ENCODE measurements at places on chromosomes 5 and 9. TPM values are rescaled to one million over a fixed set of nuclear protein-coding genes. Genes with fewer than 3 reads are reported as not detected.
A peak's percentile ranks its signal among the peaks of the same experiment; 100 is the strongest.

DNA sequence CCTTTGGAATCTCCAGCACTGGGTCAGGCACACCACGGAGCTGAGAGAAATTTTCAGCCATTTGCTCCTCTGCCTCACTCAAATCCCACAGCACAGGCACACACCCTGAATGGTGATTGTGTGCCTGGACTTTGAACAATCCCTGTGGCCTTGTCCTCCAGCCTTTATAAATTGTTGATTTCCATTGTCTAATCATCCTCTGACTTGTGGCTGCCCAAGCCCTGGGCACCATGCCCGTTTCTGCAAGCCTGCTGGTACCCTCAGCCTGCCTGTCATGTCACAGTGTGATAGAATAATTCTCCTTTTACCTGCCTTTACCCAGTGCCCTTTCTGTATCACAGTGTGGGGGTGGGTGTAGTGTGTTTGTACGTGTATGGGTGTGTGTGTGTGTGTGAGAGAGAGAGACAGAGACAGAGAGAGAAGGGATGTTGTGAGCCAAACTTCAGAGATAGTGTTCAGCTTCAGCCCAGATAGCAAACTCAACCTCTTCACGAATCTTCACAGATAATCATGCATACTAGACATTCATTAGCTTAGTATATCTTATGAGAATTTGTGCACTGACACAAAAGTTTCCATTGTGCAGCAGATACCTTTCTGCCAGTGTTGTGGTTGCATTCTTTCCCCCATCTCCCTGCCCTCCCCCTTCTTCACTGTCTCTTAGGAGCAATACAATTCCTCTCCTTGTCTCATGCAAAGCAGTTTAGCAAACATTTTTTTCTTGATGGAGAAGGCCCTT, 27.8 kb upstream of the SLC44A1 start:
- no peaks in the 10 kb centered on the region for H3K36me3 ChIP-seq
- no peak overlapping the region for H3K27ac ChIP-seq
- no peaks in the 10 kb centered on the region for H3K4me1 ChIP-seq
- no peak for DNase-seq
- H3K27me3 ChIP-seq = no peaks in the 10 kb centered on the region

Gene PAEP
- total RNA-seq = not detected

Gene TRIM7
- 0.38 TPM for total RNA-seq

Gene SLC35D2
- total RNA-seq = 6.1 TPM

- H3K27me3 ChIP-seq = no peaks in the 10 kb centered on the region
- H3K4me1 ChIP-seq = no peaks in the 10 kb centered on the region
- peaks cover 50% of the 10 kb centered on the region for H3K36me3 ChIP-seq
- no peak overlapping the region for H3K4me3 ChIP-seq
- no peak overlapping the region for H3K27ac ChIP-seq
Observed at GRCh38 chr9:120768886-120769285, 24.3 kb downstream of the FBXW2 start.

GRCh38 chr9:124216474-124217176, 41.1 kb upstream of the NEK6 start:
- no peaks in the 10 kb centered on the region for H3K27me3 ChIP-seq
- no peaks in the 10 kb centered on the region for H3K36me3 ChIP-seq
- peak overlapping the region; percentile 54 for H3K4me3 ChIP-seq
- peaks cover 57% of the 10 kb centered on the region for H3K4me1 ChIP-seq
- H3K27ac ChIP-seq = peak overlapping the region; percentile 98

Gene SLC6A7
- total RNA-seq = not detected
